ENCODE measurements at places on chromosomes 2 and 18.

DNA sequence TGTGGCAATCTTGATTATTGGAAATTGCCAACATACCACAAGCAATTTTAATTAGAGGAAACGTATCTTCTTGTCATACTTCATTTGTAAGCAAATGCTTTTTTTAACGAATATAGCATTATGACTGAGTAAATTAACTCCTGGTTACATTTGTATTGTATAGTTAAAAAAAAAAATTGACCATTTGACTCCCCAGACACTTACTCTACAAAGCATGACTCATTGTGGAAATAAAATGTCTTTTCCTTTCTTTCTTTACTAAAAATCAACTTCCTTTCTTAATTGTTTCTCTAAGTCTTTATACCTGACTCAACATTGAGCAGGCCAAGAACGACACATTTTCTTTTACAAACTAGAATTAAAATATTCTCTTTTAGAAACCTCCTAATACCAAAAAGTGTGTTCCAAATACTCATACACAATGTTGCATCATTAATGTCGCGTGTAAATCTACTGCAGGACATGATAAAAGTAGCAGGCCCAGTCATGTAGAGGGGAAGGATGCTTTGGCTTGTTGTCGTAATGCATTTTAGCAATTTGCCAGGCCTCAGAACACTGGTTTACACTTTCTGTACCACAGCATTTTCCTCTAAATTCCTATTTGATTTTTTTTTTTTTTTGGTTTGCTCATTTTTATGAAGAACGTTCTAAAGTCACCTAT, 349.6 kb upstream of the KCNH7 start:
- DNase-seq: no peak

DNA sequence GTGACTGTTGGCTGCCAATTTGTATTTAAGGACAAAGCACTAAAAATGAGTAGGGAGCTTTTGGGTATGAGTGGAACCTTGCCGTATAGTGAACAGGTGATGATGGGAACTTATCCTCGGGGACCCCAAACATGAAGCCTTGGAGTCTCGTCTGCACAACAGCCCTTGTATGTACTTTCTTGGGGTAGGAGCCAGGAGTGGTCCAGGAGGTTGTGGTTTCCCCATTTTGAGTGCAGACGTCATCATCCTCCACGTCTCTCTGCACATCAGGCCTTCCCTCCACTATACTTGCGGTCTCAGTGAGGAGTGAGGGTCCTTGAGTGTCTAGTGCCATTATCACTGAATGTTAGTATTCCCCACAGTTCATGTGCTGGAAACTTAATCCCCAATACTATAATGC, 101.5 kb upstream of the HS6ST1 start:
- no peak for DNase-seq

DNA sequence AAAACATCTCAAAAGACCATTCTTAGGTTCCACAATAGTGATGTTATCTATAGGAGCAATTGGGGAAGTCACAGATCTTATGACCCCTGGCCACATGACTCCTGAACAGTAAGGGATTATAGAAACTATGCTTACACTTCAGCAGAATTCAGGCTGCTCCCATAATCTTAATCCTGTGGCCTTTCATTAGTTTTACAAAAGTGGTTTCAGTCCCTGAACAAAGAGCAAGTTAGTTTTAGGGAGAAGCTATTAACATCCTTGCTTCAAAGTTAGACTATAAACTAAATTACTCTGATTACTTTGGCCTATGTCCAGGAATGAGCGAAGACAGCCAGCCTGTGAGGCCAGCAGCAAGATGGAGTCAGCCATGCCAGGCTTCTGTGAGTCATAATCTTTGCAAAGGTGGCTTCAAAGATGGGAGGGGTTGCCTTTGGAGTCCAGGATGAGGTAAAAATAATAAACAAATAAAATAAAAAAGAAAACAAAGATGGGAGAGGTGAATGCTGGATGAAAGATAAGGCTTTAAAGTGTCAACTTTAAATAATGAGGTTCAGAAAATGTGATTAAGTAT, 168.7 kb upstream of the NDUFV2 start:
- DNase-seq: no peak

- no peak for DNase-seq
Observed at GRCh38 chr2:74558284-74559230, 4.0 kb downstream of the DOK1 start.

- DNase-seq: no peak
Observed at GRCh38 chr18:61201511-61201910, 131.7 kb upstream of the CDH20 start.

- no peak for DNase-seq
Observed at GRCh38 chr2:4673025-4673489, 969.7 kb downstream of the DCDC2C start.

- DNase-seq: no peak
Observed at GRCh38 chr2:109321570-109321969, 192.6 kb downstream of the SH3RF3 start.

DNA sequence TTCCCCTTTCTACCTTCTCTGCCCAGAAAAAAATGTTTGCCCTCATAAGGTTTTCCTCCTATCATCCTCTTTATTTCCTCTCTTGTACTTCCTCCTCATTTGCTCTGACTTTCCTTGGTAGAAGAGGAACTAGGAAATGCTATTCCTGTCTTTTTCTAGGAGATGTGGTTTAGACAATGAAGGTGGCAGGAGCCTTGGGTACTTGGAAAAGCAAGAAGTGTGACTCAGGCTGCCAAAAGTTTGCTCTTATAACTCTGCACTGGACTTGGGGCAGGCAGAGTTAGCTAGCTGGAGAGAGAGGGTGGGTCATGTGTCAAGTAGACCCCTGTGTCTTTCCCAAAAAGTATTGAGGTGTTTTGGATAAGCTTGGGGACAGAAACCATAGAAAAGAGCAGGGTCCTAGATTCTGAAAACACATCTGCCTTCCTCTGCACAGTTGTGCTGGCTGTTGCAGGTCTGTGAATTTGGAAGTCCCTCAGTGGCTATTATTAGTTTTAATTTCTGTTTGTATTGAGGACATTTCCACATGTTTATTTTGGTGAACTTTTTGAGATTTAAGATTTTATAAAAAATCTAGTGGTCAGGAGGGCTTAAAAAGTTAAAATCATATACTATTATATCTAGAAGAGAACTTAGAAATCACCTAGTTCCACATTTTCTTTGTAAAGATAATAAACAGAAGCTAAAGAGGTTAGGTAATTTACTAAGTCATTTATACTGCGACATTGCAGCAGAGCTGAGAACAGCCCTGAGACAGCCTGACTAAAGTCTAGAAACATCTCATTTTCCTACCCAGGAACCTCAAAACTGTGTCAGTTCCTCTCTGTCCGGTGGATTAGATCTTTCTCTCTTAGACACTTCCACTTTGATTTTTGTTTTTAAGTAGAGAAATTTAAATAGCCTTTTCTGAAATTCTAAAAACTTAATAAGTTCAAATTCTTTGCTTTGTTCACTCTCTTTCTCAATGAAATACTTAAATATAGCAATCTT, 16.0 kb downstream of the INSIG2 start:
- no peak for DNase-seq

GRCh38 chr2:58291726-58292438, 50.8 kb upstream of the FANCL start:
- DNase-seq: no peak

GRCh38 chr2:94874277-94874997, 3.2 kb downstream of the TEKT4 start:
- DNase-seq: peak; percentile 56

DNA sequence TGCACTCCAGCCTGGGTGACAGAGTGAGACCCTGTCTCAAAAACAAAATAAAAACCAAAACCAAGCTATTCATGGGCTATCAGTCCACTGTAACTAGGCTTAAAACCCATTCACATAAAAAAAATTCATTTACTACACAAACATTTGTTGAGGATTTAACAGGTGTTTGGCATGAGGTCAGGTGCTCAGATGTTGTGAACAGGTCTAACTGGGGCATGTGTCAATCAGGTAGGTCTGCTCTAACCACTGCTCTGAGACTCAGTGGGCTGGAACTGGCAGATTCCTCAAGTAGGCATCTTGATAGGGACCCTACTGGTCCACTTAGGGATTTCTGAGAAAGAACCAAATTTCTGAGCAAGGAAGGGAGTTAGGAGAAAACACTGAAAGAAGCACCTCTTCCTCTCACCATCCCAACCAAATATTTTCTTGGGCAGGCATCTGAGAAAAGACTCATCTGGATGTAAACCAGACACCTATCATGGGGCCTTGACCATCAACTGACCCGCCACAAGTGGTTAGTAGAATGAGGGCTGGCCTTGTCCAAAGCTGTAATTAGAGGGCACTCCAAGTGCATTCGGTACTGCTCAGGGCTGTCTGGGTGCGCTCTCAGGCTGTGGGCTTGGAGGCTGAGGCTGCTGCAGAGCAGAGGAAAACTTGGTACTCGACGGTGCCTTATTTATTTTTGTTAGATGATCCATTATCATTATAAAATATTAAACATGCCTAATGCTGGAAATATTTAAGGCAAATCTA, 33.9 kb downstream of the WIPF1 start:
- DNase-seq: no peak

DNA sequence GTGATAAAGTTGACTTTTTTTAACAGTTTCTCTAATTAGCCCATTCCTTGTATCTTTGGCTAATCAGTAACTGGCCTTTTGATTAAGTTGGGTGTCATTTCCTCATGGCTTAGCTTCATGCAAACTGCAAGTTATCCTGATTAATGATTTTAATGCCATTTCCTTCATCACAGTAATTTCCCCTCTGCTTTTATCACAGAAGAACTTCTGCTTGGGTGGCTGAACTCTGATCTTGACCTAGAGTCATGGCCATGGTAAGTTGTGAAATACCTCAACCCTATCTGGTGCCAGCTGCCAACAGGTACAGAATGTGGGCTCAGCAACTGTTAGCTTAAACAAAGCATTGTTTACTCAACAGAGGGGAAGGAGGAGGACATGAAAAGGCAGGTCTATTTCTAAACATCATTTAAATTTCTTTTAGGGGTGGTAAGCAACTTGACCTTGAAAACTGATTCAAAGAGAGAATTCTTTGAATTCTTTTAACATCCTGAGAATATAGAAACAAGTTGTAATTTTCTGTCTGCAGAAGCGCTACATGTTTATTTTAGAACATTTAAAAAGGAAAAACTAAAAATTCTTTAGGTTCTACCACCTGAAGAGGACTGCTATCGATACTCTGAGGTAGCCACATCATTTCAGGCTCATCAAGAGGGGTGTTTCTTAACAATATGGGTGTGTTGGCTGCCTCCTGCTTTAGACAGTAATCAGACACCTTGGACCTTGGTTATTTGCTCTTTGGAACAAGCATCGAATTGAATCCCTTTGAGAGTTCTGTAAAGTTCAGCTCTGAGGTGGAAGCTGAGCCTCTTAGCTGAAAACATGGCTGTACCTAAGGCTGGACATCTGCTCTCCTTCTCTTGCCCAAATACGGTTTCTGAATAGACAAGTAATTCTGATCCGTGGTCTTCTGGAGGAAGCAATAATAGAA, 39.7 kb downstream of the ANXA4 start:
- DNase-seq: no peak

DNA sequence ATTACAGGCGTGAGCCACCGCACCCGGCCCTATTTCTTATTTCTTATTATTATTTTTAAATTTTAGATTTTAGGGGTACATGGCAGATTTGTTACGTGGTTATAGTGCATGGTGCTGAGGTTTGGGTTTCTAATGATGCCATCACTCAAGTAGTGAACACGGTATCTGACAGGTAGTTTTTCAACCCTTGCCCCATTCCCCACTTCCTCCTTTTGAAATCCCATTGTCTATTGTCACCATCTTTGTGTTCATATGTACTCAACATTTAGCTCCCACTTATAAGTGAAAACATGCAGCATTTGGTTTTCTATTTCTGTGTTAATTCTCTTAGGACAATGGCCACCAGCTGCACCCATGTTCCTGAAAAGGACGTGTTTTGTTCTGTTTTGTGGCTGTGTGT, 39.5 kb downstream of the TGIF1 start:
- no peak for DNase-seq

DNA sequence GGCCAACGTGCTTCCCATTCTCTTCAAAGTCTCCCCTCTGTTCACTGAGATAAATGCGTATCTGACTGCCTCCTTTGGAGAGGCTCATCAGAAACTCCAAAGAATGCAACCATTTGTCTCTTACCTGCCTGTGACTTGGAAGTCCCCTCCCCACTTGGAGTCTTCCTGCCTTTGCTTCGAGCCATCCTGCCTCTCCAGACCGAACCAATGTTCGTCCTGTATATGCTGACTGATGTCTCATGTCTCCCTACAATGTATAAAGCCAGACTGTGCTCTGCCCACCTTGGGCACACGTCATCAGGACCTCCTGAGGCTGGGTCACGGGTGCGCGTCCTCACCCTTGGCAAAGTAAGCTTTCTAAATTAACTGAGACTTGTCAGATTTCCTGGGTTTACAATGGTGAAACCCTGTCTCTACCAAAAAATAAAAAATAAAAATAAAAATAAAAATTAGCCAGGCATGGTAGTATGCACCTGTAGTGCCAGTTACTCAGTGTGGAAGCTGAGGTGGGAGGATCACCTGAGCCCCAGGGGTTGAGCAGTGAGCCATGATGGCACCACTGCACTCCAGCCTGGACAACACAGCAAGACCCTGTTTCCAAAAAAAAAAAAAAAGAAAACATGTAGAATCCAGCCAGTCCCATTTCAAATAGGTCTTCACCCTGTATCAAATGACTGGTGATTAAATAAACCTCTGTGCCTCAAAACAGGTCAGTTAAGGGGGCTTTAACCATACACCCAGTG, 29.0 kb downstream of the HDLBP start:
- DNase-seq: no peak

- no peak for DNase-seq
Observed at GRCh38 chr2:32647180-32647651, 19.4 kb downstream of the TTC27 start.

DNA sequence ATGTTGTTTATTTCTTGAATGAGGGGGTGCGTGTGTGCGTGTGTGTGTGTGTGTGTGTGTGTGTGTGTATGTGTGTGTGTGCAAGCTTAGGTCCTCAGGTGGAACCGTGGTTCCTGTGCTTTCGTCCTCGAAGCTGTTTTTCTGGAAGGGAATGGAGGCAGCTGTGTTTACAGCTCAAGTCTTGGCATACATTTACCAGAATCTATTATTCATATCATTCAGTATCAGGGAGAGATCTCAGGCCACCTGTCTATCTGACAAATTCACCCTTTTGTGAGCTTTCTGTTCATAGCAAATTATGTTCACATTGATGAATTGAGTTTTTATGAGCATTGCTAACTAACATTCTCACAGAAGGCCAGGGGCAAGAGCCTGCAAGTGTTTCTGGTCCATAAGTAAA, 550.4 kb downstream of the ARHGAP15 start:
- DNase-seq: no peak

- DNase-seq: no peak
Observed at GRCh38 chr2:179890666-179891065, 29.3 kb upstream of the ZNF385B start.

GRCh38 chr18:58562999-58563667, 65.8 kb downstream of the ALPK2 start:
- DNase-seq: no peak

- no peak for DNase-seq
Observed at GRCh38 chr2:160927324-160927723, 232.9 kb upstream of the TANK start.

GRCh38 chr2:46937471-46937901, 21.9 kb upstream of the MCFD2 start:
- no peak for DNase-seq

- DNase-seq: no peak
Observed at GRCh38 chr2:11419781-11420180, 46.2 kb downstream of the E2F6 start.

- DNase-seq: no peak
Observed at GRCh38 chr2:28904295-28904694, 9.8 kb downstream of the WDR43 start.

- DNase-seq: no peak
Observed at GRCh38 chr2:40208463-40208862, 243.4 kb downstream of the SLC8A1 start.

All from activated T-cell treated with anti-CD3 and anti-CD28 coated beads for 24 hours (primary cell).